ENCODE measurements at places on chromosomes 16 and 17. TPM values are rescaled to one million over a fixed set of nuclear protein-coding genes. Genes with fewer than 3 reads are reported as not detected.

The ARSG gene
- total RNA-seq = 6.8 TPM

The EPX gene
- total RNA-seq = not detected

The HOXB3 gene
- 6.0 TPM for total RNA-seq

The ESRP2 gene
- 82.1 TPM for total RNA-seq

The TEKT3 gene
- total RNA-seq = not detected

The AKTIP gene
- total RNA-seq = 34.6 TPM

The PMFBP1 gene
- total RNA-seq = 2.0 TPM

The SYCE1L gene
- total RNA-seq = 6.0 TPM

The KRT24 gene
- total RNA-seq = 10.0 TPM

The CORO6 gene
- total RNA-seq = 1.4 TPM

The CYGB gene
- total RNA-seq = 2.6 TPM

The DNAH3 gene
- total RNA-seq = 0.60 TPM

The ITGB4 gene
- 134 TPM for total RNA-seq

The ABCC6 gene
- total RNA-seq = 0.08 TPM

Measured in esophagus mucosa (tissue), 1 donor.